Fibroblast of lung (primary cell): ENCODE measurements at places on chromosomes 7 and 10. TPM values are rescaled to one million over a fixed set of nuclear protein-coding genes. Genes with fewer than 3 reads are reported as not detected.
A peak's percentile ranks its signal among the peaks of the same experiment; 100 is the strongest.

DNA sequence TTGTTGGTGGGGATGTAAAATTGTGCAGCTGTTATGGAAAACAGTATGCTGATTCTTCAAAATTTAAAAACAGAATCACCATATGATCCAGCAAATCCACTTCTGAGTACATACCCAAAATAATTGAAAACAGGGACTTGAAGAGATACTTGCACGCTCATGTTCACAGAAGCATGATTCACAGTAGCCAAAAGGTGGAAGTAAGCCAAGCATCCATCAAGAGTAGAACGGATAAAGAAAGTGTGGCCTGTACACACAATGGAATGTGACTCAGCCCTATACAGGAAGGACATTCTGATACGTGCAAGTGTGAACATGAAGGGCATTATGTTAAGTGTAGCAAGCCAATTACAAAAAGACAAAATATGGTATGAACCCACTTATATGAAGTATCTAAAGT lies 696.7 kb upstream of the CELF2 start:
- H3K27me3 ChIP-seq, result no peaks in the 10 kb centered on the region
- H3K27ac ChIP-seq, result no peak overlapping the region
- H3K4me3 ChIP-seq, result no peak overlapping the region

Gene PUS7
- polyA plus RNA-seq, result 14.6 and 16.0 TPM in 2 replicates

DNA sequence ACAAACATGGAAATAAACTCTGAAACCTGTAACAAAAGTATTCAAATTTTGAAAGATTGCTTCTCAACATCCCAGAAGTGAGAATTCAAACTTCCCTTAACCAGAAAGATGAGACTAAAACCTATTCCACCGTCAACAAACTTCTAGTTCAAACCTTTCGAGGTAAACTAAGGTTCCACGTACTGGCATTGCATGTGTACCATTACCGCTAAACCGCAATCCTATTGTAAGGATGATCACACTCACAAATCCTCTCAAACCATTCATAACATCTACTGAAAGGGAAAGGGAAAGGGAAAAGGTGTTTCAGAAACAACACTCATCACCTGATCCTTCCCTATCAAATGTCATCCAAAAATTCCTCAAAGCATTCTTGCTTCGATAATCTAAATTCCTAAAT lies 3.1 kb downstream of the SMURF1 start:
- peak overlapping the region; percentile 49 for H3K4me3 ChIP-seq
- no peaks in the 10 kb centered on the region for H3K27me3 ChIP-seq
- H3K4me1 ChIP-seq, result peaks cover 7% of the 10 kb centered on the region
- no peak for DNase-seq
- H3K36me3 ChIP-seq, result no peaks in the 10 kb centered on the region
- peak overlapping the region; percentile 78 for H3K27ac ChIP-seq

- H3K27me3 ChIP-seq, result no peaks in the 10 kb centered on the region
- no peak overlapping the region for H3K4me3 ChIP-seq
- H3K4me1 ChIP-seq, result peaks cover 11% of the 10 kb centered on the region
- H3K27ac ChIP-seq, result no peak overlapping the region
- no peak for DNase-seq
Observed at GRCh38 chr7:47625861-47626715, 44.2 kb upstream of the TNS3 start.

DNA sequence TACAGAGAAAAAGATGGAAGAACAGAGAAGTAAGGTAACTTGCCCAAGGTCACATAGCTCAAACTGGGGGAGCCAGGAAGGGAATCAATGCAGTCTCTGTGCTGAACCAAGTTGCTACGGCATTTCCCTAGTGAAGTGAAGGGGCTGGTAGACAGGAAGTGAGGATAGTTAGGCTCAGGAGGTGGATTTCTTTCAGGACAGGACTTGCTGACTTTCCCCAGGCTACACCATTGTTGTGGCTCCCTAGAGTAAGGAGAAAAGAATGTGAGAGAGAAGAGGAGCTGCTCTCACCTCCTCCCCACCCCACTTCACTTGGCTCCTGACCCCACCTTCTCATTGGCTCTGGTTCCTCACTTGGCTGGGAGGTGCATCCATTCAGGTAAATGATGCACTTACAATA lies 316.9 kb downstream of the INHBA start:
- no peaks in the 10 kb centered on the region for H3K36me3 ChIP-seq
- H3K27ac ChIP-seq, result no peak overlapping the region
- no peaks in the 10 kb centered on the region for H3K4me1 ChIP-seq
- H3K27me3 ChIP-seq, result no peaks in the 10 kb centered on the region
- H3K4me3 ChIP-seq, result no peak overlapping the region

GRCh38 chr10:73786512-73786885 lies 1.1 kb downstream of the ZSWIM8 start:
- no peaks in the 10 kb centered on the region for H3K27me3 ChIP-seq
- H3K27ac ChIP-seq, result peak overlapping the region; percentile 52
- H3K36me3 ChIP-seq, result peaks cover 20% of the 10 kb centered on the region
- peak overlapping the region; percentile 84 for H3K4me3 ChIP-seq
- DNase-seq, result no peak

Gene SORBS1
- polyA plus RNA-seq, result 0.26 and 0.33 TPM in 2 replicates

- peak; percentile 64 for DNase-seq
- peaks cover 2% of the 10 kb centered on the region for H3K4me1 ChIP-seq
- no peak overlapping the region for H3K4me3 ChIP-seq
- no peaks in the 10 kb centered on the region for H3K36me3 ChIP-seq
- no peak overlapping the region for H3K27ac ChIP-seq
Observed at GRCh38 chr10:72567421-72567820, 58.5 kb downstream of the MICU1 start.

DNA sequence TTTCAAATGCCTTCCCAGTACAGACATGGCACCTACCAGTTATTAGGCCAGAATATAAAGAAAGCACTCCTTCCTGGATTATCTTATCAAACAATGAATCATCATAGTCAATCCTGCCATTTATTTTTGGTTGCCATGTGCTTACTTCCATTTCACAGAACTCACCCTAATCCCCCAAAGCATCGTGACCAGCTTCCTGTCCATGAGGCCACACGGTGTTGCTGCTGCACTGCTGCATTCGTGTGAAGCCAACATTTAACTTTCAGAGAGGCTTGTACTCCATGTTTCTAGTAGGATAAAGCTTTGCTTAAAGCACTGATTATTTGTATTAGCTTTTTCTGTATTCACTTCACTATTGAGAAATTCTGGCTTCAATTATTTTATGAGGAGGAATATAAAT lies 14.4 kb downstream of the COL28A1 start:
- H3K4me1 ChIP-seq, result no peaks in the 10 kb centered on the region
- DNase-seq, result no peak
- no peak overlapping the region for H3K27ac ChIP-seq
- no peaks in the 10 kb centered on the region for H3K27me3 ChIP-seq
- no peak overlapping the region for H3K4me3 ChIP-seq
- H3K36me3 ChIP-seq, result no peaks in the 10 kb centered on the region

DNA sequence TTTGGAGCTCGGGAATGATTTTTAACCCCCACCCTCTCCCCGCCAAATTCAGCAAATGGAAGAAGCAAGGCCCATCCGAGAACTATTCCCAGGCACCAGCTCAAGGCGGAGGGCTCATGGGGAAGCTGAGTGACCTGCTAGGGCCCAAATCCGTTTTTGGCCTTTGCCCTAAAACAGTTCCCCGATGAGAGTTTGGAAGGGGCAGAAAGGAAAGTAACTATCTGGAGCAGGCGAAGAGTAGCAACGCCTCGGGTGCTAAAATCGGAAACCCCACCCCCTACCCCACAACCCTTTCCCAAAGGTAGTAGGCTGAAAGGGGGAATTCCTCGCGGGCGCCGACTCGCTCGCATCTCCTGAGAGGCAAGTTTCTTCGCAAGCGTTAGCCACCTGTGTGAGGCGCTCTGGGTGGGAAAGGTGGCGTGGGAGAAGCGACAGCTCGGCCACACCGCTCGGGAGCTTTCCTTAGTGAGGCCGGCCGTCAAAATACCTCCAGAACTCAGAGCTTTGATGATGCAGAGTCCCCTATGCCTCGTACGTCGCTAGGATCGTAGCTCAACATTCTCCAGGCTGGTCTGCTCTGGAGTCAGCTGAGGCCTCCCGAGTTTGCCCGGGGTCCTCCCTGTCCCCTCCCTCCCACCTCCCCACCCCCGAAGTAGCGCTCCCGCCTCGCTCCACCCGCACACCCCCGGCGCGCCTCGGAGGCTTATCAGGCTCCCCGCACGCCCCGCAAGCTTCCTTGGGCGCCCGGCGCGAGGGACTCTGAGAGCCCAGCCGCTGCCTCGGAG lies 642 bp upstream of the PRKG1 start:
- H3K36me3 ChIP-seq, result no peaks in the 10 kb centered on the region
- H3K4me3 ChIP-seq, result peak overlapping the region; percentile 81
- no peaks in the 10 kb centered on the region for H3K4me1 ChIP-seq
- H3K27me3 ChIP-seq, result no peaks in the 10 kb centered on the region
- peak overlapping the region; percentile 67 for H3K27ac ChIP-seq

DNA sequence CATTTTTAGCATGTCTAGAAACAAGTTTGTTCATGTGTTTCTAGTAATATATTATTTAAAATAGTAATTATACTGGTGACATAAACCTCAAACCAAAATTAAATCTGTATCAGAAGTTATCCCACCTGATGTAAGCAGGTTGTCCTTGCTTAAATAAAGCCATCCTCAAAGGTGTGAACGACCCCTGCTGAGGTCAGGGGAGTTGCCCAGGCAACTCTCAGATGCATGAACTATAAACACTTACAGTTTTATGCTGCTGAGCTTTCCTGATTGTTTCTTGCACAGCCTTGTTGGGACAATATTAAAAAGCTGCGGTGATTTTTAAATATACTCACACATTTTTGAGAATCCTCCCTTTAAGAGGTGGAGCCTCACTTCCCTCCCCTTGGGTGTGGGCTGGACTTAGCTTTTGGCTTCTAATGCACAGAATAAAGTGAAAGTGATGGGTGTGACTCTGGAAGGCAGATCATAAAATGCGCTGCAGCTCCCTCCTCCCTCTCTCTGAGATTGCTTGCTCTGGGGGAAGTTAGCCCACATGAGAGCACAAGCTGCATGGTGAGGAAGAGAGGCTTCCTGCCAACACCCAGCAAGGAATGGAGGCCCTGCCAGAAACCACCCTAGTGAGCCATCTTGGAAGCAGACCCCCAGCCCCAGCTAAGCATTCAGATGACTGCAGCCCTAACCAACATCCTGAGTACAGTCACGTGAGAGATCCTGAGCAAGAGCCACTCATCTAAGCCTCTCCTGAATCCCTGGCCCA lies 152.7 kb downstream of the SKIDA1 start:
- DNase-seq, result peak; percentile 92
- no peaks in the 10 kb centered on the region for H3K36me3 ChIP-seq
- no peak overlapping the region for H3K4me3 ChIP-seq

- H3K27ac ChIP-seq, result no peak overlapping the region
- peak; percentile 36 for DNase-seq
- no peak overlapping the region for H3K4me3 ChIP-seq
- no peaks in the 10 kb centered on the region for H3K27me3 ChIP-seq
- H3K4me1 ChIP-seq, result no peaks in the 10 kb centered on the region
Observed at GRCh38 chr10:125265579-125265955, 105.2 kb upstream of the CTBP2 start.

Gene ANKRD30A
- polyA plus RNA-seq, result not detected in 2 replicates

GRCh38 chr7:2082139-2082998 lies 150.4 kb downstream of the MAD1L1 start:
- no peaks in the 10 kb centered on the region for H3K27me3 ChIP-seq
- peak; percentile 88 for DNase-seq
- H3K4me1 ChIP-seq, result peaks cover 5% of the 10 kb centered on the region

Gene PRPS1L1
- not detected in 2 replicates for polyA plus RNA-seq

GRCh38 chr7:149140831-149141230 lies 6.4 kb upstream of the ZNF398 start:
- no peaks in the 10 kb centered on the region for H3K4me1 ChIP-seq
- no peaks in the 10 kb centered on the region for H3K27me3 ChIP-seq
- DNase-seq, result peak; percentile 42
- H3K27ac ChIP-seq, result no peak overlapping the region

Gene CDK1
- polyA plus RNA-seq, result 14.8 and 42.4 TPM in 2 replicates

DNA sequence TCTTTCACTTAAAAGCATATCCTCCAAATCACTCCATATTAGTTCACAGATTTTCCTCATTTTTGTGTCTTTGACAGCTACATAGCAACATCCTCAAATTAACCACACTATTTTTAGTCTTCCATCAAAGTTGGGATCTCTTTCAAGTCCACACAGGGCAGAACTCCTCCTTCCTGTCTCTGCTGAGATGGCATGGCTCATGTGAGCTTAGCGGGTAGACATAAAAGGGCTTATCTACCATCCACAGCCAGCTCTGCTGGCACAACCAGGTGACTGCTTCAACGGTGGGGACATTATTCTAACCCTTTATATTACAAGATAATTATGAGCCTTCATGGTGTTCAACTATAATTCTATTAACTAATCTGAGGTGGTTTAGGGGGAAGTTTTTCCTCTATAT lies 35.5 kb downstream of the ICA1 start:
- no peaks in the 10 kb centered on the region for H3K27me3 ChIP-seq
- no peak overlapping the region for H3K27ac ChIP-seq
- no peak for DNase-seq
- no peak overlapping the region for H3K4me3 ChIP-seq
